ENCODE measurements at places on chromosomes 2 and 18. TPM values are rescaled to one million over a fixed set of nuclear protein-coding genes. Genes with fewer than 3 reads are reported as not detected.

DNA sequence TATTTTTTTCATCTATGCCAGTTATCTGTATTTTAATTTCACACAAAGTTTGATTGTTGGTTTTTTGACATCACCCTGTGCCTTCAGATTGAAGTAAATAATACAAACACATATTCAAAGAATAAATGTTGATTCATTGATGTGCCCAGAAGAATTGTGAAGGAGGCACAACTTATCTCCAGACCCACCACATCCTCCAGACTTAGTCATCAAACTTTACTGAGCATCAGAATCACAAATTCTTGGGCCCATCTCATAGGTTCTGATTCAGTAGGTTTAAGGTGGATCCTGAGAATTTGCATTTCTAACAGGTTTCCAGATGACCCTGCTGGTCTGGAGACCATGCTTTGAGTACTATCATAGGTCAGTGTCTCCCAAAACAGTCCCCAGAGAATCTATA lies 82.8 kb upstream of the PIK3C3 start:
- DNase-seq = peak; percentile 24

GRCh38 chr2:224143526-224143925 lies 104.4 kb upstream of the SERPINE2 start:
- DNase-seq = no peak

DNA sequence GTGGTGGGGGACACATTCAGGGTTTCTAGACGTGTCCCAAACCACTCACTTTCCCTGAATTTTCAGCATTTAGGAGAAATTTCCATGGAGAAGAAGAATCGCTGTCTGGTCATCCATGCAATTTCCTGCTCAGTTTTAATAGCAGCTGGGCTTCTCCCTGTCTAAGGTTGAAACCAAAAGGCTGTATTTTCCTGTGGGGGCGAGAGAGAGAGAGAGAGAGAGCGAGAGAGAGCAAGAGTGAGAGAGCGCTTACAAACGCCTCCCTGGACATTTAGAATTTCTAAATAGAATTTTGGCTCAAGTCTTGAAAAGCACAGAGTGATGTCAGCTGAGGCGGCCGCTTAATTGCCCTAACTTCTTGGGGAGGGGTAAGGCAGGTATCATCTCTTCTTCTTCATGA lies 110.8 kb downstream of the SETBP1 start:
- no peak for DNase-seq

Gene UGT1A3
- total RNA-seq = not detected

Gene SERPINB10
- not detected for total RNA-seq

All from PC-3 (cell line).